ENCODE measurements at places on chromosomes 1 and 21.

DNA sequence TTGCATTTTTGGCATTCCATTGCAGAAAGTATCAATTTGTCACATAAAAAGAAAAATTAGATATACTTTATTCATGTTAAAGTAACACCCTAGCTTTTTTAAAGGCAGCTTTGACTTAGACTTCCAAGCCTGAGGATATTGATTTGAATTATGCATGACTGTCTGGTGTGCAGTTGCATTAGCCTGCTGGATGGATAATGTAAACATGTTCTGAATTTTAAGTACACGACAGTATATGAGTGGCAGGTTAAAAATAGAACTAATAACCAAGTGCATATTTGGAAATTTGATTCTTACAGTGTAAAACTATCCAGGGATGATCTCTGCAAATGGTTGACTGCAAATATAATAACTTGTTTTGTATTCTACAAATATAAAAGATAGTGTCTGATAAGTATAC lies 124.0 kb downstream of the SYT14 start:
- no peak overlapping the region for H3K4me3 ChIP-seq
- no peak overlapping the region for H3K27ac ChIP-seq
- no peak for DNase-seq
- no peaks in the 10 kb centered on the region for H3K36me3 ChIP-seq
- no peaks in the 10 kb centered on the region for H3K27me3 ChIP-seq

- no peaks in the 10 kb centered on the region for H3K27me3 ChIP-seq
- no peak overlapping the region for H3K4me3 ChIP-seq
- no peaks in the 10 kb centered on the region for H3K36me3 ChIP-seq
- H3K4me1 ChIP-seq = no peaks in the 10 kb centered on the region
Observed at GRCh38 chr1:184987696-184988095, 13.4 kb upstream of the NIBAN1 start.

- peaks cover 8% of the 10 kb centered on the region for H3K36me3 ChIP-seq
- H3K27ac ChIP-seq = no peak overlapping the region
- DNase-seq = no peak
- H3K4me3 ChIP-seq = no peak overlapping the region
Observed at GRCh38 chr1:15538771-15539170, 12.1 kb downstream of the DNAJC16 start.

- no peaks in the 10 kb centered on the region for H3K36me3 ChIP-seq
- no peak for DNase-seq
- H3K4me3 ChIP-seq = no peak overlapping the region
Observed at GRCh38 chr21:15224346-15225086, 159.7 kb upstream of the NRIP1 start.

DNA sequence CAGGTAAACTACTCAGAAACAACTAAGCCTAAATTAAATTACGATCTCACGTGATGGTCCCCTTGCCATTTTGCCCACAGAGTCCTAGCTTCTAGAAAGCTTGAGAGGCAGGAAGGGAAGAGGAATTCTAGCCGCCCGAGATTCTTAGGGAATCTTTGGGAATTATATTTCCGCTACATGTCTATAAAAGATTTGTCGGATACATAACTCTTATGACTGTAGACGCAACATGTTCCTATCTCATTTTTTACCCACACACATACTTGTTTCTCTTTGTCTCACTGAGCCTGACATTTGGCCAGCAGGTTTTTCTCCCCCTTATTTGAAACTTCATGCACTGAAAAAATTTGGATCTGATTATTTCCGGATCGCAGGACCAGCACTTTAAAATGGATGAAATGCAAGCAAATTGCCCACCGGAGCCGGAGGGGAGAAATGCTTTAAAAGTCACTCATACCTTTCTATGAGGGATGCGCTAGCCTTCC lies 5.5 kb downstream of the GLIS1 start:
- DNase-seq = no peak
- peaks cover 18% of the 10 kb centered on the region for H3K27me3 ChIP-seq
- no peaks in the 10 kb centered on the region for H3K4me1 ChIP-seq
- no peak overlapping the region for H3K27ac ChIP-seq
- no peaks in the 10 kb centered on the region for H3K36me3 ChIP-seq

- no peaks in the 10 kb centered on the region for H3K27me3 ChIP-seq
- no peaks in the 10 kb centered on the region for H3K4me1 ChIP-seq
- H3K4me3 ChIP-seq = no peak overlapping the region
- no peak overlapping the region for H3K27ac ChIP-seq
- no peaks in the 10 kb centered on the region for H3K36me3 ChIP-seq
Observed at GRCh38 chr1:234633246-234634003, 23.4 kb upstream of the IRF2BP2 start.

- H3K4me1 ChIP-seq = no peaks in the 10 kb centered on the region
- no peaks in the 10 kb centered on the region for H3K36me3 ChIP-seq
- H3K4me3 ChIP-seq = no peak overlapping the region
- H3K27ac ChIP-seq = no peak overlapping the region
- H3K27me3 ChIP-seq = no peaks in the 10 kb centered on the region
Observed at GRCh38 chr1:41450747-41451285, 33.7 kb downstream of the EDN2 start.

- DNase-seq = no peak
- no peaks in the 10 kb centered on the region for H3K36me3 ChIP-seq
- no peaks in the 10 kb centered on the region for H3K4me1 ChIP-seq
- H3K4me3 ChIP-seq = no peak overlapping the region
Observed at GRCh38 chr1:233869680-233870079, 34.8 kb upstream of the SLC35F3 start.

GRCh38 chr1:6303397-6304012 lies 42.6 kb upstream of the GPR153 start:
- H3K36me3 ChIP-seq = no peaks in the 10 kb centered on the region
- H3K27me3 ChIP-seq = no peaks in the 10 kb centered on the region
- H3K4me1 ChIP-seq = no peaks in the 10 kb centered on the region
- no peak overlapping the region for H3K27ac ChIP-seq
- DNase-seq = no peak

- H3K4me3 ChIP-seq = no peak overlapping the region
- DNase-seq = no peak
- no peaks in the 10 kb centered on the region for H3K36me3 ChIP-seq
Observed at GRCh38 chr1:64472805-64473204, 2.9 kb downstream of the CACHD1 start.

DNA sequence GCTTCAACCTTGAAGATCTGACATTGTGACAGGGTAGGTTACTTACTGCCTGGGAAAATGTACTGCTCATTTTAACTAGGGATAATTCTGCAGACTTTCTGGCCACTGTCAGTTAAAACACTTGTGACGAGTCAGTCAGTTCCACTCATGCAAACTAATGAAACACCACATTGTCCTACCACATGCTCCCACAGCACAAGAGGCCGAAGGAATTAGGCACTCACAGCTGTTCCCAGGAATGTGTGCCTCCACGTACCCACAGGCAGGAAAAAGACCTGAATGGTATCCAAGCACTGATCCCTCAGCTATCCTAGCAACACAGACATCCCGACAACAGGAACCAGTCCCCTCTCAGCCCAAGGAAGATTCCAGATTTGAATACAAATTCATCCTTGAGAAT lies 12.3 kb downstream of the BCAR3 start:
- DNase-seq = no peak
- H3K4me3 ChIP-seq = no peak overlapping the region
- no peaks in the 10 kb centered on the region for H3K36me3 ChIP-seq
- no peaks in the 10 kb centered on the region for H3K27me3 ChIP-seq
- H3K27ac ChIP-seq = no peak overlapping the region
- no peaks in the 10 kb centered on the region for H3K4me1 ChIP-seq

DNA sequence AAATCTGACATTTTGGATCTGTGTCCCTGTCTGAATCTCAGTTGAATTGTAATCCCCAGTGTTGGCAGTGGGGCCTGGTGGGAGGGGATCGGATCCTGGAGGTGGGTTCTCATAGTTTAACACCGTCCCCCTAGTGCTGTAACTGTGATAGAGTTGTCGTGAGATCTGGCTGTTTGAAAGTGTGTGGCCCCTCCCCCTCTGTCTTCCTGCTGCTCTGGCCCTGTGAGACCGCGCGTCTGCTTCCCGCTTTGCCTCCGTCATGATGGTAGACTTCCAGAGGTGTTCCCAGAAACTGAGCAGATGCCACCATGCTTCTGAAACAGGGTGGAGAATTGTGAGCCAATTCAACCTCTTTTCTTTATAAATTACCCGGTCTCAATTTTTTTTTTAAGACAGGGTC lies 25.0 kb downstream of the AGPAT3 start:
- H3K36me3 ChIP-seq = peaks cover 4% of the 10 kb centered on the region
- peaks cover 26% of the 10 kb centered on the region for H3K4me1 ChIP-seq
- H3K27ac ChIP-seq = no peak overlapping the region
- no peak overlapping the region for H3K4me3 ChIP-seq

DNA sequence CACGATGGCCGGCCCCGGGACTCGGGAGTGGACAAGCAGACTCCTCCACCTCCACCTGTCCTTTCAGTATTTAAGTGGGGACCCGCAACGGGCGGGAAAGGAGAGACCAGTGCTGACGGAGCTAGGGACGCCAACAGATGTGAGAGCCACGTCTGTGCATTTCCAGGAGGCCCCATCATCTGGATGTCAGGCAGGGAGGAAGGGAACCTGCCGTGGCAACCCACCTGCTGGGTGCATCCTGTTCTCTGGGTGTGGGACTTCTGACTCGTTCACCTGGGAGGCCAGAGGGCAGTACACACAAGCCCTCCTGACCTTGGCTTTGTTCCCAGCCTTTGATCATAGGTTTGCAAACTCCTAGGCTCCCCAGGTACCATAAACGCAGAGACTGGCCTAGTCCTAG lies 5.6 kb upstream of the PCBP3 start:
- H3K27ac ChIP-seq = no peak overlapping the region
- no peak overlapping the region for H3K4me3 ChIP-seq
- no peaks in the 10 kb centered on the region for H3K27me3 ChIP-seq
- H3K36me3 ChIP-seq = no peaks in the 10 kb centered on the region

DNA sequence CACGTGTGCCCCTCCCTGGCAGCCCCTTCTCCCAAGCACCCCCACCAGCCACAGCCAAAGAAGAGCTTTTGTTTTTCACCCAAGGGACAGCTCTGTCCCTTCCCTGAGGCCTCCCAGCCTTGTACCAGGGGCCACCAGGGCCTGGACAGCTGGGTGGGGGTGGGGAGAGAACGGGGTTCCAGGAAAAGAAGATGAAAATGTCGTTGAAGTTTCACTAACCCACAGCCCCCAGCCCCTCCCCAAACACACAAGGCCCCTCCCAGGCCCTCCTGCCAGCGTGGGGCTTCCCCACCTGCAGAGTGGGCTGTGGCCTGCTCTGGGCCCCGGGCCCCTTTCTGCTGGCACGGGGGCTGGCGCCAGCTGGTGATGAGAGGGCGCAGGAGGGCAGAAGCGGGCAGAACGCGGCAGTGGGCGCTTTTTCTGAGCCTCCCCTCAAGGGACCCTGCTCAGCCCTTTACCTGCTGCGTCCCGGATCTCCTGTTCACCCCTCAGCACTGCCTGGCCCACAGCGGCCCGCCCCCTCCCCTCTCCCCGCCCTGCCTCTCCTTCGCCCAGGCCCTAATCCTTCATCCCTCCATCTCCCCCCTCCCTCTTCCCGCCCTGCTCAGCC lies 5.5 kb upstream of the ANKRD65 start:
- DNase-seq = no peak
- H3K27ac ChIP-seq = no peak overlapping the region
- H3K4me1 ChIP-seq = no peaks in the 10 kb centered on the region

GRCh38 chr1:26719205-26719604 lies 23.4 kb downstream of the ARID1A start:
- H3K4me1 ChIP-seq = peaks cover 92% of the 10 kb centered on the region
- H3K27ac ChIP-seq = no peak overlapping the region
- no peaks in the 10 kb centered on the region for H3K27me3 ChIP-seq
- H3K36me3 ChIP-seq = no peaks in the 10 kb centered on the region
- H3K4me3 ChIP-seq = no peak overlapping the region
- DNase-seq = no peak

DNA sequence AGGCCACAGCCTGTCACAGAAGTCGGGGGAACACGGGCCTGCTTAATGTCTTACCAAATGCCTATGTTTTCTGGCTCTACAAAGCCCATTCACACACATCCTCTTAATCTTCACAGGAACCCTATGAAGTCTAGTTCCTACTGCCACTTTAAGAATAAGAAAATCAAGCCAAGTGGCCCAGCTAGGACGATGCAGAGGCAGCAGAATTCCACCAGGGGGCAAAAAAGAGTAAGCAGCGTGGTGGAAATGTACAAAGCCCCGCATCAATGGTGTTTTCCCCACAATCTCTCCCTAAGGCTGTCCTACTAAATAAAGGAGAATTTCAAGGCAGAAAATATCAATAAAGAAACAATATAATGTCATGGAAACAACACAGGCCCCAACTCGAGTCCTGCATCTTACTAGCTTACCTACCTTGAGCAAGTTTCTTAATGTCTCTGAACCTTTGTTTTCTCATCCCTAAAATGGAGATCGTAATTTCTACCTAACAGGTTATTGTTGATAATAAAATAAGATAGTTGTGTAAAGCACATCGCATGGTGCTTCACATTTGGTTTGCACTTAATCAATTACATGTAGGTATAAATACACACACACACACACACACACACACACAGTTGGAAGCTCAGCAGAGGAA lies 21.4 kb downstream of the SEC16B start:
- H3K27ac ChIP-seq = no peak overlapping the region
- no peaks in the 10 kb centered on the region for H3K36me3 ChIP-seq
- no peaks in the 10 kb centered on the region for H3K4me1 ChIP-seq

- peaks cover 9% of the 10 kb centered on the region for H3K4me1 ChIP-seq
- no peaks in the 10 kb centered on the region for H3K36me3 ChIP-seq
- no peak for DNase-seq
- no peak overlapping the region for H3K4me3 ChIP-seq
Observed at GRCh38 chr1:209803568-209803967, 2.4 kb downstream of the IRF6 start.

DNA sequence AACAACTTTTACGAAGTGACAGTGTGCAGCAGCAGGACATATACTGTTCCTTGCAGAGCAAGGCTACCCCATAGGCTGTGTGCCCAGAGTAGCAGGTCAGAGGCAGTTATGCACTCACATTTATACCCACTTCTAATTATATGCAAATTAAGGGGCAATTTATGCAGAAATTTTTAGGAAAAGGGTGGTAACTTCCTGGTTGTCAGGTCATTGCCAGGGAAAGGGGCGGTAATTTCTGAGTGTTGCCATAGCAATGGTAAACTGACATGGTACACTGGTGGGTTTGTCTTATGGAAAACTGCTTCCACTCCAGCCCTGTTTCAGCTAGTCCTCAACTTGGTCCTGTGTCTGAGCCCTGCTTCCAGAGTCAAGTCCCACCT lies 12.0 kb upstream of the SLAMF1 start:
- no peak for DNase-seq
- H3K27me3 ChIP-seq = no peaks in the 10 kb centered on the region
- peaks cover 42% of the 10 kb centered on the region for H3K4me1 ChIP-seq
- no peaks in the 10 kb centered on the region for H3K36me3 ChIP-seq
